ENCODE measurements at places on chromosomes 11 and 22. TPM values are rescaled to one million over a fixed set of nuclear protein-coding genes. Genes with fewer than 3 reads are reported as not detected.

- no peak for ATAC-seq
Observed at GRCh38 chr22:39738746-39739145, 154.8 kb downstream of the ENTHD1 start.

DNA sequence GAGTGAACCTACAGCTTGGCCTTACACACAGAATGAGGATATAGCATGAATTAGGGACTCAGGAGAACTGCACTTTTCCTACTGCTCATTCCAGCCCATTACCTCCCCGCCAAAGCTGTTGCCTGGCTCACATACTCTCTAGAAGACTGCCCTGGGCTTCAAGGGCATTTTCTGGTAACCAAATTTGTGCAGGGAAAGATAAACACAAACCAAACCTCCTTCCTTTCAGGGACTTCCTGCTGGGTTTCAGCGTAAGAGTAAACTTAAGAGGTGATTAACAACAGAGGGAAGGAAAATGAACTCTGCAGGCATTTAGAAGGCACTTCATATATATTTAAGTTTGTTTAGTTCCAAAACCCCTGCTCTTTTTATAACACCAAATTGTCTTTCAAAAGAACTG is 194.9 kb downstream of the SWAP70 start:
- no peak for ATAC-seq

- ATAC-seq, result no peak
Observed at GRCh38 chr11:67307545-67308001, 4.2 kb downstream of the SSH3 start.

DNA sequence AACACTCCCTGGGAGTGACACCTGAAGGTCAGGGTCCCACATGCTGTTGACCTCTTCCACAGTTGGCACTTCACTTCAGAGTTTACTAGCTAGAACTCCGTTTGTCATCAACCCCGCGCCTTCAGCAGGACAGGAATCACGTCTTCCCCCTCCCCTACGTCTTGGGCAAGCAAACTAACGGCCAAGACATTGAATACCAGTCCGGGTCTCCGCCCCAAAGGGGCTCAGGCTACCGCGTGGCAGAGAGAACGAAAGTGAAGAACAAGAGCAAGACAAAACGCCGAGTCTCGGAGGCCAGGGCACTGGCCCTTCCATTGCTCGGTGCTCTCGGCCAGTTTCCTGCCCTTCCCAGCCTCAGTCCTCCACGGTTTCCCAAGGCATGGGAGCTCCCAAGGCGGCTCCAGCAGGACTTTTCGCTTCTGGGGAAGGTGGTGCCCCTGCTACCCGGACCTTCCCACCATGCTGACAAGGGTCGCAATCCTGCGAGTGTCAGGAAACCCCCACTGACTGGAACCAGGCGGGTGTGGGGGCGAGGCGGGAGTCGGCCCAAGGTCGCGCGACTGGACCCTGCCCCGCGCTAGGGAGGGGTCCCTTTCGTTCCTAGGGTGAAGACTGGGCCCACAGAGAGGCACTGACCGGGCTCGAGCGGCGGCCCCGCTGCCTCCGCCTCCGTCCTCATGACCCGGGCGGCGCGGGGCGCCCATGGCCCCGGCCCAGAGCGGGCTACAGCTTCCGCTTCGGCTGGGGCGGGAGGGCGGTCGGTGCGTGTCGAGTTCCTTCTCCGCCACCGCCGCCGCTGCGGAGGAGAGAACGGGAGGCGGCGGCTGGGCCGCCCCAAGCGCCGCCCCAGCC is at the start of gene GUCD1:
GUCD1 (minus strand) TSS at position 826 of the 852 bp plus-strand sequence; CDS start at position 679, 147 bp downstream.
- no peak for ATAC-seq

GRCh38 chr11:129699711-129700304 is 115.8 kb upstream of the TMEM45B start:
- ATAC-seq, result no peak

DNA sequence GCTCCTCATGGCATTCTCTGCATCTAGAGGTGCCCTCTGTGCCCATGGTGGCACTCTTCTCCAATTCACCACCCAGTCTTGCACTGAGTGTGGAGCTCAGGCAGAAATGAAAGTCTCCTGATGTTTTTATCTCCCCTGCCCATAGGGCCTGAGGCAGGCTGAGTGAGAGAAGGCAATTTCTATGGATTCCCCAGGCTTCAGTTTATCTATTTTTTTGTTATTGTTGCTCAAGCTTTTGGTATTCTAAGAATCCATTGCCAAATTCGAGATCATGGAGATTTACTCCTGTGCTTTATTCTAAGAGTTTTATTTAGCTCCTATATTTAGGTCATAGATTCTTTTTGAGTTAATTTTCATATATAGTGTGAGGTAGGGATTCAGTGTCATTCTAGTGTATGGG is 40.7 kb downstream of the TSPAN18 start:
- ATAC-seq, result no peak

- ATAC-seq, result no peak
Observed at GRCh38 chr11:132671851-132672370, 860.4 kb downstream of the OPCML start.

DNA sequence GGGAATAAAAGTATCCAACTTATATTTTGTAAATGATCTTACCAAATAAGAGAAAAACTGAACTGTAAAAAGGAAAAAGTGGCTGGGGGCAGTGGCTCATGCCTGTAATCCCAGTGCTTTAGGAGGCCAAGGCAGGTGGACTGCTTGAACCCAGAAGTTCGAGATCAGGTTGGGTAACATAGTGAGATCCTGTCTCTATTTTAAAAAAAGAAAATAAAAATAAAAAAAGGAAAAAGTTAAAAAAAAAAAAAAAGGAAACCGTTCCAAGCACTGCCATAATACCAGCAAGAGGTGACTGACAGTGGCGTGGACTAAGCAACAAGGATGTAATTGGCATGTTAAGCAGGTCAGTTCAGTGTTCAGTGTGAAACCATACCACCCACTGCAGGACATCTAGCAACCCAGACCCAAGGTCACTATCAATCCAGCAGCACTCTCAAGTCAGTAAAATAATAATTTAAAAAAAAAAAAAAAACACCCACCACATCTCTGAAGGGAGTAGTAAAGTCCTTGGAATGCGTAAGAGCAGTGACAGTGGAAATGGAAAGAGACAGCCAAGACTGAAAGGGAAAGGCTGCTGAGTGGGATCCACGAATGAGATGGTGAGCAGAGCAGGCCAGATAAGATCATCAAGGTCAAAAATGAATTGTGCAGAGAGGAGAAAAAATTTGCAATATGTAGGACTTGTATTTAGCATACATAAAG is 43.6 kb downstream of the MAPK1 start:
- ATAC-seq, result no peak

DNA sequence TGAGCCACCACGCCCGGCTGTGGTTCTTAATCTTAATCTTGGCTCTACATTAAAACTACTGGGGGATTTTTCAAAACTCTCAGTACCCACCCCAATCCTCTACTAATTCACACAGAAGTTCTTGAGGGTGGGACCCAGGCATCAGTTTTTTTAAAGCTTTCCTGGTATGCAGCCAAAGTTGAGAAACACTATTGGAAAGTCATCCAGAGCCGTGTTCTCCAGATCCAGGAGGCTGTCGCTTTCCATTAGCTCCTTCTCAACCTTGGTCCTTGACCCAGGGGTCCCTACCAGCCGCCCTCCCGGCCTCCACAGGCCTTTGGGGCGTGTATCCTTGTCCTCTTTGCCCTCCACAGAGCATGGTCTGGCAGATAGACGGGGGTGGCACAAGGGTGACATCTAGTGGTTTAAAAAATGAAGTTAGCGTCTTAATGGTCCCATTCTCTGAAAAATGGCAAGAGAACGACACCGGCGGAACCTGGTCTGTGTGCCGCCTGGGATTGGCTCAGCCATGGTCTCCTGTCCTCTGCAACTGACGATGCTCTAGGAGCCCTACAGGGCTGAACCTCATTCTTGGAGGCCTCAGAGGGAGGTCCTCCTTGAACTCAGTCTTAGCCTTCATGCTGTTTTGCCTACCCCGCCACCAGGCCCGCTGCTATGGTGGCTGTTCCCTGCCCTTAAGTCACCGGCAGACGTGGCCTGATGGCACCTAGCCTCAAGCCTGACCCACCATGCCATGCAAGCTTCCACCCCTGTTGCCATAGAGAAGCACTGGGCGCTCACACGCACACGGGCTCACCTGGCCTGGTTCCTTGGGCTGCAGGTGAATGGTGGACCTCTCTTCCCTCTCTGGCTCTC is 152.0 kb upstream of the SYN3 start:
- peak; percentile 65 for ATAC-seq

DNA sequence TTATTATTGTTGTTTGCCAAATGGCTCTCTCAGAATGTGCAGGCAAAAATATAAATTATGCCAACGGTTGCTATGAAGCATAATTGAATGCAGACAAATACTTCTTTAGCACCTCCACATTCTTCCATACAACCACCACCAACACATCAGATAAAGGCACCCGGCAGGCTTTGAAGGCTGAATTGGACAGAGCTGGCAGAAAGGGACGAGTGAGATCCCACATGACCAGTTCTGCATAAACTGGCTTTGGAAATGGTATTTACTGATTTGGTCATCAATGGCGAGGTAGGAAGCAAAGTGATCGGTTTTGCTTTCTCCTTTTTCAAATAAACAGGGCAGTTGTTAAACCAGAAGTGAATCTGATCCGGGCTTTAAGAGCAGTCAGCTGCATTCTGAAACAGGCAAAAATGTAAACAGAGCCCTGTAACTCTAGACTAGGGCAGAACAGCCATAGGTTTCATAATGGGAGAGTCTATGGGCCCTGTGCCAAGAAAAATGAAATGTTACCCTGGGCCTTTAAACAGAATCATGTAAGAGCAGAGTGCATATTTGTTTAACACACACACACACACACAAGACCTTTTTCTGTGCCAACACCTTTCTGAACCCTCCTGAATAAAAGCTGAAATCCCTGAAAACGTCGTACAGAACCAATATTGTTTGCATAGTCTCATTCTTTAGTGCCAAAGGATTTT is 97.7 kb downstream of the MPPED2 start:
- ATAC-seq, result peak; percentile 51

- ATAC-seq, result no peak
Observed at GRCh38 chr11:15851051-15851498, 505.3 kb downstream of the SOX6 start.

DNA sequence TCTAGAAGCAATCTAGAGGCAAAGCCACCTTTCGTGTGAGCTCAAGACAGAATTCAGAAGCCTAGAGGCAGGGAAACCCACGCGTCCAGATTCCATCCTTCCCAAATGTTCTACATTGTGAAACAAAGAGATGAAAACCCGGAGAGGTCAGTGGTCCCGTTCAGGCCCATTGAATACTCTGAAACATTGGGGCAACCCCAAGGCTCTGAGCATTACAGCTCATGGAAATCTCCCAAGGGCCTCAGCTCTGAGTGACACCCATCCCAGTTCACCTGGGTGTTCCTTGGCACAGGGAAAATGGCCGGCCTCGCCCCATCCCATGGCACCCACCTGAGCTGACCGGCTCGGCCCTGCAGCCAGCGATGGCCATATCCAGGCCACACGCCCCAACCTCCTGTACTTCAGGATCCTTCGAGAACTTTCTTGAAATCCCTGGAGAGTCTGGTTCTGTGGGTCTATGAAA is 128.6 kb upstream of the FGF3 start:
- ATAC-seq, result no peak

DNA sequence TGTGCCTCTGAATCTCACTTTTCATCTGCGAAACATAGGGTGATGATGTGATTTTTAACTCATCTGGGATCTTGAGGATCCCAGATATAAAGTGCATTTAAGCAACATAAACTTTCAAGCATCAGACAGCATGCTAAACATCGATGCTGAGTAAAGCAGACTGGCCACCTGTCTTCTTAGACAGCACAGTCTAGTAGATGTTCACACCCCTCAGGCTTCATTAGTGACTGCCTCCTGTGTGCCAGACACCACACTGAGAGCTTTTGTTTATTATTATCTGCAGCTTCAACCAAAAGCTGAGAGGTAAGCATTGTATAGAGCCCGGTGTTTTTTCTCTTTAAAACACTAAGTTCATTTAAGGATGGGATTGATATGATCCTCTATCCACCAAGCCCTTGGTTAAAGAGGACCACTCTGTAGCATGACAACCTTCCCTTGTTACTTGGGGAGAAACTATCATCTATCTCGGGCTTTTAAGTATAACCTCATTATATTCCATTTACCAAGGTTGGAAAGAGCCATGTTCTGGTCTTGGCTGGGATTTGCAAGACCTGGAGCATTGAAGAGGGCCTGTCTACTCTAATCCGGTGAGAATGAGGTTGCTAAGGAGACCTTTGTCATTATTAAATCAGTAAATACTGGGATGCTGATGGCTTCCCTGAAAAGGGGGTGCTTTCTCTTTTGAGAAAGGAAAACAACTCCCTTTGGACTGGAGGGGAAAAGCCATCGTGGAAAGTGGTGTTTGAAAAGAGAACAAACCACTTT is 114.2 kb upstream of the SEZ6L start:
- no peak for ATAC-seq

- peak; percentile 57 for ATAC-seq
Observed at GRCh38 chr11:33696411-33696810, 4.2 kb downstream of the C11orf91 start.

DNA sequence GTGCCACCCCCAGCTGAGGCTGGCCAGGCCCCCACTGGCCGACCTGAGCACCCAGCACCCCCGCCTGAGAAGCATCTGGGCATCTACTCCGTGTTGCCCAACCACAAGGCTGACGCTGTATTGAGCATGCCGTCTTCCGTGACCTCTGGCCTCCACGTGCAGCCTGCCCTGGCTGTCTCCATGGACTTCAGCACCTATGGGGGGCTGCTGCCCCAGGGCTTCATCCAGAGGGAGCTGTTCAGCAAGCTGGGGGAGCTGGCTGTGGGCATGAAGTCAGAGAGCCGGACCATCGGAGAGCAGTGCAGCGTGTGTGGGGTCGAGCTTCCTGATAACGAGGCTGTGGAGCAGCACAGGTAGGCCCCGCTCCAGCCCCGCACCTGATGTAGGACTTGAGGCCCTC is 4.7 kb downstream of the ZBTB16 start:
- no peak for ATAC-seq

- no peak for ATAC-seq
Observed at GRCh38 chr11:59716051-59716450, 2.4 kb upstream of the OR10V1 start.

The CHRM4 gene
- total RNA-seq, result 0.12 TPM

The PKDREJ gene
- total RNA-seq, result 0.04 TPM

The VSIG10L2 gene
- not detected for total RNA-seq

The SYNGR1 gene
- total RNA-seq, result 23.0 TPM

The IFITM2 gene
- 94.0 TPM for total RNA-seq

The LINC01488 gene
- total RNA-seq, result not detected

The PPP2R5B gene
- 7.0 TPM for total RNA-seq
